ENCODE measurements at places on chromosomes 7 and 10.

DNA sequence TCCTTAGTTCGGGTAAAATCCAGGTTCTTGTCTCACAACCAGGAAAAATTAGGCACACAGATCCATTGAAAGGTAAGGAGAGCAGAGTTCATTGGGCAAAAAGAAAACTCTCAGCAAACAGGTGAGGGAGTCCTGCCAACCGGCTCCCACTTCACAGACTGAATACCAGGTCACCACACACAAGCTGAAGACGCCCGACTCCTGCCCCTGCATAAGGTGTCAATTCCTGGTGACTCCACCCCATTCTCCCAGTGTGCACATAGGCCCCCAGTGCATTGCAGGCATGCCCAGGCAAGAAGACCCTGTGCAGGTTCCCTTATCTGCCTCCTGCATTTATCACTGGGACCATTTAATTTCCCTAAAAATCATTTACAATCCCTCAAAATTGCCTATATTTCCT lies 354.6 kb downstream of the LRRTM3 start:
- no peak for DNase-seq

- peak; percentile 31 for DNase-seq
These were observed 992 bp upstream of the IGF2BP3 start for GRCh38 chr7:23471106-23471859.

- DNase-seq = no peak
These were observed 18.5 kb downstream of the PRKAG2 start for GRCh38 chr7:151858456-151858855.

GRCh38 chr7:87628780-87629569 lies 777 bp downstream of the RUNDC3B start:
- DNase-seq = peak; percentile 24

DNA sequence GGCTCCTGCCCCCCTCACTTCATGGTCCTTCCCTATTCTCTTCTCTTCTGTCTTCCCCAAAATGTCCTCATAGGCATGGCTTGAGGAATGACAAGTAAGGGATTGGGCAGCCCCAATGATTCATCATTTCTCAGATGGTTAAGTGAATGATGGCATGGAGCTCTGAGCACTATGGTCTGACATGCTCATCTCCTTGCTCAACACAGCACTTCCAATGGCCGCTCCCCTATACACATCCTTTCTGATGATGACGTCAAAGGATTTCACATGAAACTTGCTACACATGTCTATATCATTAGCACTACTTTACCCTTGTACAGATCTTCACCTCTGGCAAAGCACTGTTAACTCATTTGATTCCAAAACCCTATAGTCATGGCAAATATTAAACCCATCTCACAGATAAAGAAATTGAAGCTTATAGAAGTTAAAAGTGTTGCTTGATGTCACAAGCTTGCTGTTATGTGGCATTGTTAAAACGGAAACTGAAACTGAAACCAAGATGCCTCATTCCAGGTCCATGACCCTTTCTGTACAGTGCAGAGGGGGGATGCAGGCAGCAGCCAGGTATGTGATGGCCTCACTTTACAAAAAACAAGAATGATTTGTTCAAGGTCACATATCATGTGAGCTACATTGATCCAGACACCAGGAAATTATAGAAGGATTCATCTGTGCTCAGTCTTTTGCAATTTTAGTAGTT lies 90.0 kb upstream of the PLXNA4 start:
- no peak for DNase-seq

- DNase-seq = no peak
These were observed 318.3 kb downstream of the MDFIC start for GRCh38 chr7:115240242-115240641.

DNA sequence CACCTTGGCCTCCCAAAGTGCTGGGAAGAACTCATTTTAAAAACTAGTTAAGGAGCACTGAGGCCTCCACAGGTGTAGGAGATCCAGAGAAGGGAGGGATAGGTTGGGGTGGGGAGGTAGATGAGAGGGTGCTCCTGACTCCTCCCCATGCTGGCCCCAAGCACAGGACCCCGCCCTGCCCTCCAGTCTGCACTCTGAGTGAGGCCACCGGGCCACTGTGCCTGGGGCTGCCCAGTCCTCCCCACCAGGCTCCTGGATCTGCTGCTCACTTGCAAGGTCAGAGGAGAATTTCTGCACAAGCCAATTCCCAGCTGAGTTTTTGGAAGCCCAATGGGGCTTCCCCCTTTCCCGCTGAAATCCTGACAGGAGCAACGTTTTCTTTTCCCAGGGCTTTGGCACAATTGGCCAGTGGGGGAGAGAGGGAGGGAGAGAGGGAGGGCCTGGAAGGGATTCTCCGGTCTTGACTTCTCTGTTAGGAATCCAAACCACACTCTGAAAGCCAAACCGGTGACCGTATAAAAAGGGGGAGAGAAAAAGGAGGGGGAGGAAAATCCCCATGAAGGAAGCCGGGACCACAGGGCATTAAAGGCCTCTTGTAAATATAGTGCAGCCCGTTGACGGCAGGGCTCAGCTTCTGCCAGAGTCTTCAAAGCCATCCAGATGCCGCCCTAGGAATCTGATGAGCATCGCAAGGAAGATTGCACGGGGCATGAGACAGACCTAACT lies 116.2 kb downstream of the SH3PXD2A start:
- DNase-seq = no peak

DNA sequence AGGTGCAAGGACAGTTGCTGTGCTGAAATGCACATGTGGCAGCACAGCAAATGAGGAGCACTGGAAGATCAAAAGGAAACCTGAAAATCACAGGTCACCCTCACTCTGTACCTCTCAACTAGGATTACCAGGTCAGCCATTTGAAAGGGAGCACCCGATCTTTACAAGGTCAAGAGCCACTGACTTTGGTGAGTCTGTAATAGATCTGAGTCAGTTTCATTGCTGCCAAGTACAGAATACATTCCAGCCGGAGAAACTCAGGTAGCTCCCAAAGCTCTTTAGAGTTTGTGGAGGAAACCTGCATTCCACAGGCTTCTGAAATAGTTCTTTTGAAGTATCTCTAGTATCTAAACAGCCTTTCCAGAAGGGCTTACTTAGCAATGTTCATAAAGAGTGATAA lies 217.5 kb downstream of the SNX13 start:
- no peak for DNase-seq

- DNase-seq = no peak
These were observed 53.8 kb downstream of the TAX1BP1 start for GRCh38 chr7:27793780-27794179.

DNA sequence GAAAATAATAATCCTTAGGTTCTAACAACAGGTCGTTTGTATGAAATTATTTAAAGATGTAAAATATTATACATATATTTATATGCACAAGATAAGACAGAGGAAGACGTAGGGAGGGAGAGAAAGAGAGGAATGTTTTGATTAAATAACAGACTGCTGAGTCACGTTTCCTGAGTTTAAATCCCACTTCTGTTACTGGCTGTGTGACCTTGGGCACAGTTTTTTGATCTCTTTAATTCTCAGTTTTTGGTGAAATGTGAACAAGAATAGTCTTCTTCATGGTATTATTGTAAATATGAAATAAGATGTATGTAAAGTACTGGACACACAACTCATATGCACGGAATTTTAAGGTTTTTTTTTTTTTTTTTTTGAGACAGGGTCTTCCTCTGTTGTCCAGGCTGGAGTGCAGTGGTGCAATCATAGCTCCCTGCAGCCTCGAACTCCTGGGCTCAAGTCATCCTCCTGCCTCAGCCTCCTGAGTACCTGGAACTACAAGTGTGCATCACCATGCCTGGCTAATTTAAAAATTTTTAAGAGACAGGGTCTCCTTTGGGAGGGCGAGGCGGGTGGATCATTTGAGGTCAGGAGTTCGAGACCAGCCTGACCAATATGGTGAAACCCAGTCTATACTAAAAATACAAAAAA lies 42.6 kb downstream of the BAMBI start:
- no peak for DNase-seq

- DNase-seq = peak; percentile 1
These were observed 22.8 kb downstream of the ANTXRL start for GRCh38 chr10:46309511-46310142.

DNA sequence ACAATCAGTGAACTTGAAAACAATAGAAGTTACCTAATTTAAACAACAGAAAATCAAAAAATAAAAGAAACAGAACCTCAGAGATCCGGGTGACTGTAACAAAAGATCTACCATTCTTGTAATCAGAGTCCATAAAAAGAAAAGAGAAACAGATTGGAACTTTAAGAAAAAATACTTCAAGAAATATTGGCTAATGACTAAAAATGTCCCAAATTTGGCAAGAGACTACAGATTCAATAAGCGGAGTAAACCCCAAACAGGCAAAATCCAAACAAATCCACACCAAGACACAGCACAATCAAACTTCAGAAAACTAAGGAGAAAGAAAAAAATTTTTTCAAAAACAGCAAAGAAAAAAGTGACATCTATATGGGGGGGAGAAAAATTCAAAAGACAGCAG lies 15.1 kb downstream of the GSAP start:
- no peak for DNase-seq

DNA sequence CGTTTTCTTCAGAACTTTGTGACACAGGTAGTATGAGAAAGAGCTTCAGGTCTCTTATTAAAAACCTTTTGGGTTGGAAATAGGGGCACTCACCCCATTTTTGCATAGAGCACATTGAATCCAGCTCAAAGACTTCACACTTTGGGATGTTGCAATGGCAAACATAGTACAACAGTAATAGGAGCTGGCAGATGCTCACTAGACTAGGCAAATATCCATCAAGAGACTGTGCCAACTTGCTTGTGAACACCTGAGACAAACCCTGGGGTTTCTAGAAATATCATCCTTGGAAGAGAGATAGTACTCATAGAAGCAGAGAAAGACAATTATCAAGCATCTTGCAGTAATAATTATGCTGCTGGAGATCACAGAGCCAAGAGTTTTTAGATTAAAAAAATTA lies 280.0 kb downstream of the CACNA2D1 start:
- no peak for DNase-seq

DNA sequence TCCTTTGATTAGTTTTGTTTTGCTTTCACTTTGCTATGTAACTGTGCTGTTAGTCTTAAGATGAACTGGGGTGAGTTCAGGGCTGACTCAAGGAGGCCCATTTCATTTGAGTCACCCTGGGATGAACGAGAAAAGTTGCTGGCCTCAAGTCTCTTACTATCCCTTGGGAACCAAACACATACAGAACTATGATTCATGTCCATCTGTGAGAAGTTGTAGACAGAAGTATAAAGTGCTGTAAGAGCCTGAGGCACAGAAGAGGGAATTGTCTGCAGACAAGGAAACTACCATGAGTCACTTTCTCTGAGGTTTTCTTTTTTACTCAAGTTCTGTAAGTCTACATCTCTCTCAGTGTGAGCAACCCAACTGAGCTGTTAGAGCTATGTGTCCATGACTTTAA lies 179.8 kb upstream of the CSTF2T start:
- DNase-seq = peak; percentile 34

- no peak for DNase-seq
These were observed 16.2 kb downstream of the RPS24 start for GRCh38 chr10:78049851-78050250.

DNA sequence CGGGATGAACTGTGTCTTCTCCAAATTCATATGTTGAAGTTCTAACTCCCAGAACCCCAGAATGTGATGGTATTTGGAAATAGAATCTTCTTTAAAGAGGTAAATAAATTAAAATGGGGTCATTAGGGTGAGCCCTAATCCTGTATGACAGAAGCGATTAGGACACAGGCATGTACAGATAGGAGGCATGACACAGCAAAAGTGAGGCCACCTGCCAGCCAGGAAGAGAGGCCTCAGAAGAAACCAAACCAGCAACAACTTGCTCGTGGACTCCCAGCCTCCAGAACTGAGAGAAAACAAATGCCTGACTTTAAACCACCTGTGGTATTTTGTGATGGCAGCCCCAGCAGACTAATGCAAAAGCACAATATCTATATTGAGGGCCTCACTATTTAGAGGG lies 214.3 kb downstream of the NEBL start:
- DNase-seq = no peak

GRCh38 chr7:112286250-112287086 lies 80.0 kb downstream of the ZNF277 start:
- DNase-seq = no peak

- no peak for DNase-seq
These were observed 246.2 kb downstream of the MAD1L1 start for GRCh38 chr7:1986366-1987083.

GRCh38 chr10:8048281-8049008 lies 6.0 kb upstream of the GATA3 start:
- DNase-seq = peak; percentile 60

DNA sequence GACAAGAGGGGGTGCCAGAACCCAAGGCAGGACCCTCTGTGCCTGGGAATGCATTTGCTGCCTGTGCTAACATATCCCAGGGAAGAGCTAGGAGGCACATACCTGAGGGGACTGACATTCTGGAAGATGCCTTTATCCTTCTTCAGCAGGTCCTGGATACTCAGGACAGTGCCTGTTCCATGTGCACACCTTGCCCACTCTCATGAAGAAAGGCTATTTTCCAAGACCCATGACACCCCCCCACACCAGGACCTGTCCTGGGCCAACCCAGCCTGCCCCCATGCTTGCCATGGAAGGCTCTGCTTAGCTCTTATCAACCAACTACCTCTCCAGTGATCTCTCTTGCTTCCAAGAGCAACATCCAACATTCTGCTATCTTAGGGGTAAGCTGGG lies 67.2 kb upstream of the CAMK2B start:
- DNase-seq = no peak

GRCh38 chr7:155788616-155789000 lies 23.7 kb downstream of the SHH start:
- no peak for DNase-seq

DNA sequence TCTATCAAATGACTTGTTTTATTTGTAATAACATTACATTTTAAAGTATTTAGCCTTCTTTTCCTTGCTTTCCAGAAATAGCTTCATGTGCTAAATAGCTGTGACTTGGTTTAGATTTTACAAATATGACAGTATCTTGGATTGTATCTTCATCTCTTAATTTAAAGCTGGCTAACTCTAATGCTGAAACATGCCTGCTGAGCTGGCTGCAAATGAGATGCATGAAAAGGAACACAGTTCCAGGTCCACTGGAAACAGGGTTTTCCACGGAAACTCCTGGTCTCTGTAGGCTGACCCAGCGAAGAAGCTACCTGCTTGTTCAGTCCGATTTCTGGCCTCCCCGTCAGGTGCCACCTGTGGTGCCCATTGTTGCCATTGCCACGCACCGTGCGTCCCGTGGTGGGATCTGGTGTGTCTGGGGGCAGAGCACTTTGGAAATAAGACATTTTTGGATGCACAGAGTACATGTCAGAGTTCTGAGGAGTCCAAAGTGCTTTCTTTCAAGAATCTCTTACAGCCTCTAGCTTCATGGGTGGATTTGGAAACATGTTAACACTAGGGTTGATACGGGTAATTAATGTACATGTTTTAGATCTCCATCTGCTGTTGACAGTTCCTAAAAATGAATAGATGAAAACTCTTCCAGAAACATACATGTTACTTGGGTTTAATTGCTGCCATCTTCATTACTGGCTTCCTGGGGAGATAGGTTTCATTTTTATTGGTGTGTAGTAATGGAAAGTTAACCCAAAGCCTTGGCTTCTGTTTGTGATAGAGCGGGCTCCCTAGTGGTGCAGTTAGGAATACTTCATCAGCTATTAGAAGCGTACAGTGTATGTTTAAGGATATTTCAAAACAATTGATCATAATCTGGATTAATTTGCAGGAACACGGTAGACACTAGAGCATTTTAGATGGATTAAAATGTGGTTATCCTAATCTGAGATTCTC lies 45.0 kb downstream of the SHH start:
- DNase-seq = no peak

GRCh38 chr10:78617115-78617514 lies 451.7 kb upstream of the ZMIZ1 start:
- DNase-seq = no peak
